ENCODE measurements at places on chromosomes 13 and 19. TPM values are rescaled to one million over a fixed set of nuclear protein-coding genes. Genes with fewer than 3 reads are reported as not detected.
A peak's percentile ranks its signal among the peaks of the same experiment; 100 is the strongest.

GRCh38 chr19:19642506-19643157, 825 bp downstream of the GMIP start:
- no peak for DNase-seq

Gene NFILZ
- total RNA-seq, result not detected

Gene RPL21
- 469 TPM for total RNA-seq

- DNase-seq, result peak; percentile 91
Observed at GRCh38 chr13:112722433-112723263, 32.8 kb downstream of the ATP11A start.

DNA sequence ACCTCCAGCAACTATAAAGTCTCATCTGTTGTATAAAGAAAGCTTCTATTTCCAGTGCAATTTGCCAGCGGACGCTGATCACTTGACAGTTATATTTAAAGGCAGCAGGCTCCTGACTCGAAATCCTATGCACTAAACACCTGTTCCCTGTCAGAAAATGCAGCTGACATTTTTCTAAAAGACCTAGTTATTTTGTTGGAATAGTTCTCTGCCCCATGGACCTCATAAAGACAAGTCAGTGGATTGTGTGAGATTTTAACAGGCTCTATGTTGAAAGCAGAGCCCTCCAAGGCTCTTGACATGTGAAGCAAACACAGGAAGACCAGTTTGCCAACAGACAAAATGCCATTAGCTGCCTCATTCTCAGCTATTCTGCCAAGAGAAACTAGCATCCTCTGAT, 304.7 kb upstream of the KLF12 start:
- DNase-seq, result no peak

All from stomach (tissue), 19 donors.